Left ventricle myocardium superior (tissue), 1 donor: ENCODE measurements at places on chromosomes 1 and 21.

DNA sequence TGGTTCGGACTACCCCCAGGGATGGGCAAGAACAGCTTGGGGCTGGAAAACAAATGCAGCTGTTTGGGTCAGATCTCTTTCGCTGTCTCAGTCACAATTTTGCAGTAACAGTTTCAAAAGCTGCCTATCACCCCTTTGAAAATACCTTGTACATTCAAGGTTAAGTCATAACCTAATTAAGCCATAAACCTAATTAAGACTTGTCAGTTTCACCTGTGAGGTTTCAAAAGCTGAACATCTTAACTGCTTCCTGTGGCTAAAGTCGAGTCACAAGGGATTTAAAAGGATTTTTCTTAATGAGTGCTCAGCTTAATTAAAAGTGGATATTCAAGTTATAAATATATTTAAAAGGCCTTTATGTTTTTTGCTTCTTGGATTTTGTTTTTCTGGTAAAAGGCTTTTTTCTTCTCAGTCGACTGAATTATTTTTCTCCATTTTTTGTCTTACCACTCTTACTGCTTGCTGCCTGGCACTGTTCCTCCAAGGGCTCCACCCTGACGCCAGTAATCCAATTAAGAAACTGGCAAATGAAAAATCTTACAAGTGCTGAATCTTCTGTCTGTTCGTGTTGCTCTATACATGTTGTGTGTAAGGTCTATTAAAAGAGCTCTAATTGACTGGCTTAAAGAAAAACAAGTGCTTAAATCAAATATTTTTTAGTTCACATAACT lies 31.3 kb downstream of the CBR1 start:
- DNase-seq, result no peak

DNA sequence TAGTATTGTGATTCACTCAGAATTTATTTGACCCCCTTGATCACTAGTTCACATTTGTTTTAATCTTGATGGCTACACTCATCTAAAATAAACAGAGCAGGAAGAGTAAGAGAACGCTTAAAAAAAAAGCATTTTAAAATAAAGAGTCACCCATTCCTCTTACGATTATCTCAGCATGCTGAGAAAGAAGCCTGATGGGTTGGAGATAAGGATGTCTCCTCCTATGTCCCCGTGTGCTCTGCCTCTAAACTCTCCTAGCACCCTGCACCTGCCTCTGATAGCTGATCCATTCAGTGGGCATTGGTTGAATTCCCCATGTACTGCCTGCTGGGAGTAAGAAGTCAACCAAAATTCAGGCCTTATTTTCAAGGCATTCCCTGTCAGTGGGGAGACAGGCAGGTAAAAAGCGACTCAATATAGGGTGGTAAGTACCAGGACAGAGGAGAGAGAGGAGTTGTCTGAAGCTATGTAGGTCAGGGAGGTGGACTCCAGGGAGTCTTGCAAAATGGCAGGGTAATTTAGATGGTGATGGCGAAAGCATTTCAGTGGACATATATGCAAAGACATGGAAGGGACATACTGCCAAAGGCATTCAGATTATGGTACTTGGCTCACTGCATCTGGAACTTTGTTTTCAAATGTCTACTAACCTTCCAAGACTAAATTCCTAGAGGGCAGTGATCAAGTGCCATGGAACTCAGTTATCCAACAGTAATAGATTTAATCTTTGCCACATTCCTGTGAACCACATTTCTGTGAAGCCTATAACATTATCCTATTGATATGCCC lies 18.4 kb downstream of the ELAVL4 start:
- no peak for DNase-seq

DNA sequence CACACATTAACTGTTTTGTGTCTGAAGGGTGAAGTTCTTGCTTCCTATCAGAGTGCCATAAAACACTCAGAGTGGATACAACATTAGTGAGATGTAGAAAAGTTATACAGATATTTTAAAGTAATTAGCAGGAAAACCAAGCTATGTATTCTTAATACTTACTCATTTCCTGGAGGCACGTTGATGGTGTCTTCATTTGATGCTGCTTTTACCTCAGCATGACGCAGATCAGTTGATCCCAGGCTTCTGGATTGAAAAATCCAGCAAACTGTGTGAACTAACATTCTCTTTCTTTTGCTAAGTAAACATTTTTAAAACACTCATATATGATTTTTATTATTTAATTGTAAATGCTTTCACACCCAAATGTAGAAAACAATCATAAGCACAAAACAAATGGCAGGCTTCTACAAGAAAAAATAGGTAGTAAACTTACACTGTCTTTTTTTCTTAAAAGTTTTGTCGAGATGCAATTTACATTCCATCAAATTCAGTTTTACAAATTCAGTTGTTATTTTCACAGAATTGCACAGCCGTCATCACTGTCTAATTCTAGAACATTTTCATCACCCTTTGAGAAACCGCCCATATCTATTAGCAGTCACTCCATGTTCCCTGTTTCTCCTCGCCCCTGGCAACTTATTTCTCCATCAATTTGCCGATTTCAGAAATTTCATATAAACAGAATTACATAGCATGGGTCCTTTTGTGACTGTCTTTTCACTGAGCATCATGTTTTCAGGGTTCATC lies 198.9 kb downstream of the LRRC7 start:
- no peak for DNase-seq

DNA sequence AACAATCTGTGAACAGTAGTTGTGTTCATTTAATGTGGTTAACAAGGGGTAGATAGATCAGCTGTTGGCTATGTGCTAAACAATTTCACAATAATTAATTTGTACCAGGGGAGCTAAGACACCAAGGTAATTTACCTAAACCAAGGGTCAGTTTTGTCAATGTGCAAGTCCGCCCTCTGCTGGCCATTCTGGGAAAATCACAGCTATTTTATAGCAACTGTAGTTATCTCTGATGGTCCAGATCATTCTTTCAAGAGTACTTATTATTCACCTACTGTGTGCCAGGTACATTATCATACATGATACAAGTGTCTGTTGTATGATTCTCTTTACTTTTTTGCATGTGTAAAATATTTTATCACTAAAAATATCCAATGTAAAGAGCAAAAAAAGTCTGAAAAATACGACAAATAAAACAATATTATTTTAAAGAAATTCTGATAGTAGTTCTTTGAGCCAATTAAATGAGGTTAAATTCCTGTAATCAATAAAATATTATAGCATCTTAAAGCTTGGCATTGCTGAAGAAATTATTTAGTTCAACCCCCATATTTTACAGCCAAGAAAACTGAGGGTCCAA lies 312.3 kb upstream of the FAM78B start:
- peak; percentile 32 for DNase-seq

GRCh38 chr1:50112193-50112592 lies 3.5 kb downstream of the ELAVL4 start:
- DNase-seq, result no peak

GRCh38 chr1:112513112-112513870 lies 4.5 kb downstream of the WNT2B start:
- no peak for DNase-seq

DNA sequence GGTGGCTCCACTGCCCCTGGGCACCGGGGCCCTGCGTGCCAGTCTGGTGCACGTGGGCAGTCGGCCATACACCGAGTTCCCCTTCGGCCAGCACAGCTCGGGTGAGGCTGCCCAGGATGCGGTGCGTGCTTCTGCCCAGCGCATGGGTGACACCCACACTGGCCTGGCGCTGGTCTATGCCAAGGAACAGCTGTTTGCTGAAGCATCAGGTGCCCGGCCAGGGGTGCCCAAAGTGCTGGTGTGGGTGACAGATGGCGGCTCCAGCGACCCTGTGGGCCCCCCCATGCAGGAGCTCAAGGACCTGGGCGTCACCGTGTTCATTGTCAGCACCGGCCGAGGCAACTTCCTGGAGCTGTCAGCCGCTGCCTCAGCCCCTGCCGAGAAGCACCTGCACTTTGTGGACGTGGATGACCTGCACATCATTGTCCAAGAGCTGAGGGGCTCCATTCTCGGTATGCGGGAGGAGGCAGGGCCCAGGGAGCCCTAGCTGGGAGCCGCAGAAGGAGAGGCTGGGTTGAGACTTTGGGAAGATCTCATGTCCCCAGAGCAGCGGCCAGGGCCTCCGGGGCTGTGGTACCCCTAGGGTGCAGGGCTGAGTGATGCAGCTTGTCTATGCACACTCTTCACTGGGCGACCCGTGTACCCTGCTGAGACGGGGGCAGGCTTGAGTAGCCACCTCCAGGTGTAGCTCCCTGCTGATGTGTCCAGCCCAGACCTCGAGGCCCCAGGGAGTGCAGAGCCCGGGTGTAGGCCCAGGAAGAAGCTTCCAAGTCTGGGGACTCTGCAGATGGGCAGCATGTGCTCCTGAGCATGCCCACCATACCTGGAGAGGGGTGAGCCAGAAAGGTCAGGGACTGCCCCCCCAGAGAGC lies 1.8 kb downstream of the VWA1 start:
- peak; percentile 23 for DNase-seq
